ENCODE measurements at places on chromosomes 13 and 19.

- no peaks in the 10 kb centered on the region for H3K36me3 ChIP-seq
- no peaks in the 10 kb centered on the region for H3K27me3 ChIP-seq
- peak; percentile 93 for DNase-seq
- peaks cover 5% of the 10 kb centered on the region for H3K4me1 ChIP-seq
- H3K4me3 ChIP-seq = no peak overlapping the region
These were observed 48.6 kb upstream of the GTF3A start for GRCh38 chr13:27375686-27376326.

GRCh38 chr19:1133471-1133929 is 29.7 kb downstream of the GPX4 start:
- H3K27me3 ChIP-seq = no peaks in the 10 kb centered on the region
- 0 out of 2 replicates have a peak overlapping the region, but pooled peaks have one; percentile 55 for H3K27ac ChIP-seq
- peak; percentile 72 for DNase-seq
- H3K4me1 ChIP-seq = 0 out of 2 replicates have a peak, but pooled peaks cover 3% of the 10 kb centered on the region

- peaks cover 28% of the 10 kb centered on the region for H3K4me1 ChIP-seq
- DNase-seq = peak; percentile 81
- H3K27ac ChIP-seq = peak overlapping the region; percentile 80
- H3K4me3 ChIP-seq = peak overlapping the region; percentile 67
- H3K36me3 ChIP-seq = no peaks in the 10 kb centered on the region
- no peaks in the 10 kb centered on the region for H3K27me3 ChIP-seq
These were observed 7.2 kb downstream of the AXL start for GRCh38 chr19:41226053-41226873.

- no peaks in the 10 kb centered on the region for H3K4me1 ChIP-seq
- H3K4me3 ChIP-seq = no peak overlapping the region
- H3K27me3 ChIP-seq = no peaks in the 10 kb centered on the region
- DNase-seq = no peak
- H3K36me3 ChIP-seq = no peaks in the 10 kb centered on the region
- H3K27ac ChIP-seq = no peak overlapping the region
These were observed 10.4 kb upstream of the RASA3 start for GRCh38 chr13:114142640-114143490.

DNA sequence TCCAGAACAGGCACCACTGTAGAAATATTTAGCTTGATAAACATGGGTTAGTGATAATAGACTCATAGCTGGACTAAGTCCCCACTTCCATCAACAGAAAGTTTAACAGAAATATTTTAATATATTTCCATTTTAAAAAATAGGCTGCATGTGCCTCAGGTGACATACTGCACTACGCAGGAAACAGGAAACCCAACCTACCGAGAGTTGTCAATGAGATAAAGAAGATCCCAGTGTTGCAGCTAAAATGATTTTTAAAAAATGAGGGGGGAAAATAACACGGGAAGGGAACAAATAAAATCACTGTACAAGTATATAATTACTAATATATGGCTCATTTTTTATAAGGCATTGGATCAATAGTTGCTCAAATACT is 154.8 kb downstream of the TBC1D4 start:
- peaks cover 22% of the 10 kb centered on the region for H3K4me1 ChIP-seq
- DNase-seq = no peak
- no peaks in the 10 kb centered on the region for H3K27me3 ChIP-seq
- H3K4me3 ChIP-seq = no peak overlapping the region
- H3K27ac ChIP-seq = no peak overlapping the region

- no peaks in the 10 kb centered on the region for H3K27me3 ChIP-seq
- H3K27ac ChIP-seq = no peak overlapping the region
- H3K4me1 ChIP-seq = no peaks in the 10 kb centered on the region
These were observed 15.8 kb upstream of the SHISA2 start for GRCh38 chr13:26067601-26068000.

DNA sequence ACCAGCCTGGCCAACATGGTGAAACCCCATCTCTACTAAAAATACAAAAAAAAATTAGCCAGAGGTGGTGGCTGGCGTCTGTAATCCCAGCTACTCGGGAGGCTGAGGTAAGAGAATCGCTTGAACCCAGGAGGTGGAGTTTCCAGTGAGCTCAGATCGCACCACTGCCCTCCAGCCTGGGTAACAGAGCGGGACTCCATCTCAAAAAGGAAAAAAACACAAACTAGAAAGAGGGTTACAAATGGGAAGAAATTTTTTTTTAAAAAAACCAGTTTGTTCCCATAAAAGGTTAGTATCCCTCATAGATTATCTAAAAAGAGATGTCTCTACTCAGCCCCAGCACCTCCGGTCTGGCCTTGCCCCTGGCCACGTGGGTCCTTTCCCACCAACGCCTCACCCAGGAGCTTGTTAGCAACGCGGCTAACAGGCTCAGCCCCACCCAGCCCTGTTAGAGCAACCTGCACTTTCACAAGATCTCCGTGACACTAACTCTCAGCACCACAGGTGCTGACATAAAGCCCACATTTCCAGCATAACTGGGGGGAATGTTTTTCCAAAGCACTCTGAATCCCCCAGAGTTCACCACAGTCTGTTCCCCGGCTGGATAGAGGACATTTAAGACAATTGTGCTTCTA is 4.3 kb downstream of the DMKN start:
- H3K27me3 ChIP-seq = peaks cover 2% of the 10 kb centered on the region
- H3K27ac ChIP-seq = peak overlapping the region; percentile 93
- peaks cover 33% of the 10 kb centered on the region for H3K36me3 ChIP-seq
- peak; percentile 78 for DNase-seq

GRCh38 chr13:112486386-112487126 is 101.4 kb downstream of the TUBGCP3 start:
- H3K36me3 ChIP-seq = no peaks in the 10 kb centered on the region
- no peaks in the 10 kb centered on the region for H3K4me1 ChIP-seq
- no peak overlapping the region for H3K4me3 ChIP-seq

DNA sequence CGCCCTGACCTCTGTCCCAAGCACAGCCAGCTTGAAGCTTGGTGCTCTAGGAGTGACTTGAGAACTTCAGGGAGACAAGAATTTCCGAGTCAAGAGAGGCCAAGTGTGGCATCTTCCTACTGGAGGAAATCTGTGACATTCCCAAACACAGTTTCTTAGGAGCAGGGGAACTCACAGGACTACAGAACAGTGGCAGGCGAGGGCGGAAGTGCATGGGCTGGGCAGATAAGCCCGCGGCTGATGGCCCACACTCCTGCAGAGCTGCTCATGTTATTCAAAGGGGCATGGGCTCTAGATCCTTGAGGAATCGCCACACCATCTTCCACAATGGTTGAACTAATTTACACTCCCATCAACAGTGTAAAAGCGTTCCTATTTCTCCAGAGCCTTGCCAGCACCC is 168.8 kb downstream of the KATNAL1 start:
- H3K27ac ChIP-seq = no peak overlapping the region
- no peak overlapping the region for H3K4me3 ChIP-seq
- H3K36me3 ChIP-seq = no peaks in the 10 kb centered on the region
- DNase-seq = no peak

DNA sequence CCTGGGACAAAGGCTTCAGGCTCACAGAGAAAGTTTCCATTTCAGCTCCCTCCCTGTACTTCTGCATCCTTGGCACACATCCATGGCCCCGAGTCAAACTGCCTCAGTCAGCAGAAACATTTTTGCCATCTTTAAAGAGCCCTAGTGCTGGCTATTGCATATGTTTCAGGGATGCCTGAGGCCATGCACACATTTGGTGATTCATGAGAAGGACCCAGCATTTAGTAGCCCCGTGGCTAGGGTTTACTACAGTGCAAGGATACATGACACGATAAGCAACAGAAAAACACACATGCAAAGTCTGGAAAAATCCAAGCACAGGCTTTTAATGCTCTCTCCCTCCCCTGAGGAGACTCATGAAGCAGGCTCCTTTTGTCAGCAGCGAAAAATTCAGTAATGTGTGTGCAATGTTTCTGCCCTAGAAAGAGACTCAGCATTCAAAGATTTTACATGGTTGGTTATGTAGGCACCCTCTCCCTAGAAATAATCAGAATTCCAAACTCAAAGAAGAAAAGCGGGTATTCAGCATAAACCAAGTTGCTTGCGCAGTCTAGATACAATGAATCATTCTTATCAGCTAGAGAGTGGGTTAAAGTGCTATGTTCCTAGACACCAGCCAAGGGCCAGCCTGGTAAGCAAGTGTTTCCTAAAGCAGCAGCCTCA is 17.6 kb downstream of the ACOD1 start:
- no peaks in the 10 kb centered on the region for H3K27me3 ChIP-seq
- H3K27ac ChIP-seq = no peak overlapping the region
- no peak overlapping the region for H3K4me3 ChIP-seq
- H3K4me1 ChIP-seq = no peaks in the 10 kb centered on the region
- no peaks in the 10 kb centered on the region for H3K36me3 ChIP-seq

DNA sequence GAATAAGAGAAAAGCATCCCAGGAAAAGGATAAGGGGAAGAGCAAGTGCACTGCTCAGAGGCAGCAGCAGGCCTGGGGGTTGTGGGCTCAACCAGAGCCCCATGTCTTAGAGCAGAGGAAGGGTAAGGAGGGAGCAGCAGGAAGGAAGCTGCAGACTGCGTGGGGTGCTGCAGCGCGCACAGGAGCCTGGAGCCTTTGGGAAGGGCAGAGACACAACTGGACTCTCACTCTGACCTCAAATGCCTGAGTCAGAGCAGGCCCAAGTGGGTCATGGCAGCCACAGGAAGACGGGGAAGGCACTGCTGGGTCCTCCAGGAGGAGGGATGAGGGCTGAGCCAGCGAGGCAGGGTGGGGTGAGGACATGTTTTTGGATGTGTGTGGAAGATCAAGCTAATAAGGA is 31.6 kb downstream of the SIGLEC7 start:
- H3K4me1 ChIP-seq = no peaks in the 10 kb centered on the region
- DNase-seq = no peak
- H3K4me3 ChIP-seq = no peak overlapping the region
- no peaks in the 10 kb centered on the region for H3K36me3 ChIP-seq

DNA sequence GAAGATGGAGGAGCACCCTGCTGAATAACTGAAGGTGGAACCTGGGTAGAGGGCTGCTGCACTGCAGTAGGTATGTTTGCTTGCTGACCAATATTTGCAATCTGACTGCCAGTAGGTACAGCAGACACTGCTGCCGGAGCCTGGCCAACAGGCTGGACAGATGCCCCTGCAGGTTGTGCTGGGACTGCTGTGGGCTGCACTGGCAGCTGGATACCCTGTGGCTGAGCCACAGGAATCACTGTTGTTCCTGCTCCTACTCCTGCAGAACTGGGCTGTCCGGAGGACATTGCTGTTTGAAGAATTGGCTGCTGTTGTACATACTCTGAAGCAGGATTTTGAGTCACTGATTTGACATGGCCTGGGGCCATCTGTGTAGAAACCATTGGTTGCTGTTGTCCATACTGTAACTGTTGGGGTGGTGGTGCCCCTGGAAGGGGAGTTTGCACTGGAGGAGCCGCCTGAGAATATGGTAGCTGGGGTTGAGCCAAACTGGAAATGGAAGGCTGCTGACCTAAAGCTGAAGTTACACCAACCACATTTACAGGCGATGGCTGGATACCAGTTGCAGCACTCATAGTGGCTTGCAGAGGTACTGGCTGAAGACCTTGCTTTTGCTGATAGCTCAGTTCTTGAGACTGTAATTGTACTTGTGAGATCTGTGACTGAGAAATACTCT is 2.2 kb downstream of the TSC22D1 start:
- peak; percentile 70 for DNase-seq
- H3K4me3 ChIP-seq = peak overlapping the region; percentile 71
- H3K4me1 ChIP-seq = peaks cover 35% of the 10 kb centered on the region
- no peaks in the 10 kb centered on the region for H3K27me3 ChIP-seq
- H3K27ac ChIP-seq = no peak overlapping the region

DNA sequence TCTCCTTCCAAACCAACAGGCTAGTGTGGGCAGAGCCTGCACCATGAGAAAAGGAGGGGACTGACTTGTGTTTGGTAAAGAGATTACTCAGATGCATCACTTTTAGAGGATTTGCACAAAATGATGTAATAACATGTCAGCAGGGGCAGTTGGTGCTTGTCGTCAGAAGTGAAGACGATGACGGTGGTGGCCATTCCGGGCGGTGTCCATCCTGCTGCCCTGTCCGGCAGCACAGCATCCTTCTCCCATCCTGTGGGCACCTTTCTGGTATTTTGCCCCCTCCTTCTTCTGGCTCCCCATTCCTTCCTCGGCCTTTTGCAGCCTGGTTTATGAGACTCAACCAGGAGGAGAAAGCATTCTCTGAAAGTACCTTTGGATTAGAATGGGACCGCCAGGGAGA is 160.1 kb downstream of the TEX29 start:
- H3K27me3 ChIP-seq = no peaks in the 10 kb centered on the region
- no peaks in the 10 kb centered on the region for H3K4me1 ChIP-seq
- no peak overlapping the region for H3K27ac ChIP-seq
- H3K4me3 ChIP-seq = no peak overlapping the region
- no peaks in the 10 kb centered on the region for H3K36me3 ChIP-seq
- DNase-seq = no peak

DNA sequence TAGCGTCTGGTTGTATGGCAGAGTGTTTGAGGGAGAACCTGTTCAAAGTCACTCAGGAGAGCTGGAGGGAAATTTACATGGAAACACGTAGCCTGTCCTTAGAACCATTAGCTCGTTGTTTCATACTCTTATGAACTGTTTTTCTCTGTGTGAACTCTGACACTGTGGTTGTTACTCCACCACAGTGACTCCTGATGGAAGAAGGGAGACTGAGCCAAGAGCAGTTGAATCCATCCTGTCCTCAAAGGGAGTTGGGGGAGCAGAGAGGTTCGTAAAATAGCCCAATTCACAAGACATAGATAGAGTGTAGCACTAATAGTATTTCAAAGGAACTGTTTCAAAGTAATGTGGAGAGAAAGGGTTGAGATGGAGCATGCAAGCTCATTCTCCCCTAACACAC is 964.8 kb downstream of the PCDH9 start:
- H3K4me1 ChIP-seq = no peaks in the 10 kb centered on the region
- H3K4me3 ChIP-seq = no peak overlapping the region
- no peak overlapping the region for H3K27ac ChIP-seq
- H3K36me3 ChIP-seq = no peaks in the 10 kb centered on the region
- no peaks in the 10 kb centered on the region for H3K27me3 ChIP-seq

- peaks cover 10% of the 10 kb centered on the region for H3K4me1 ChIP-seq
- DNase-seq = peak; percentile 91
- no peak overlapping the region for H3K4me3 ChIP-seq
- H3K27ac ChIP-seq = peak overlapping the region; percentile 94
These were observed 12.0 kb downstream of the KHSRP start for GRCh38 chr19:6412447-6413091.

Measured in GM23338 (cell line).